ENCODE measurements at places on chromosomes 3 and 15.

GRCh38 chr3:106381939-106382335, 513.1 kb upstream of the CBLB start:
- no peak for DNase-seq

GRCh38 chr15:96457841-96458240, 127.3 kb downstream of the NR2F2 start:
- no peak for DNase-seq

GRCh38 chr15:88032787-88033186, 223.8 kb downstream of the NTRK3 start:
- DNase-seq: no peak

GRCh38 chr3:141738891-141739363, 829 bp downstream of the RNF7 start:
- peak; percentile 45 for DNase-seq

DNA sequence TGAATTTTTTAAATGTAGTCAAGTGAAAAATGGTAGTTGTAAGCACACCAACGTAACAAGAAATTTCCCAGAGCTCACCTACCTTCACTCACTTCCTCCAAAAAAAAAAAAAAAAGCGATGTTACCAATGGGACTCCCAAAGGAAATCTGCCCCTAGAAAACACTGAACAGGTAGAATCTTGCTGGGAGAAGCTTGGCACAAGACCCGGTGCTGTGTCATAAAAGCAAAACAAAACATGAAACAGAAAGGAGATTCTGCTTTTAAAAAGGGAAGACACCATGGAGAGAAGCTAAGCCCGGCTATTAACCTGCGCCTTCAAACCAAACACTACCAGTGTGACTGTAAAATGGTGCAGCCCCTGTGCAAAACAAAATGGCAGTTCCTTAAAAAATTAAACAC, 40.5 kb downstream of the PGPEP1L start:
- no peak for DNase-seq

DNA sequence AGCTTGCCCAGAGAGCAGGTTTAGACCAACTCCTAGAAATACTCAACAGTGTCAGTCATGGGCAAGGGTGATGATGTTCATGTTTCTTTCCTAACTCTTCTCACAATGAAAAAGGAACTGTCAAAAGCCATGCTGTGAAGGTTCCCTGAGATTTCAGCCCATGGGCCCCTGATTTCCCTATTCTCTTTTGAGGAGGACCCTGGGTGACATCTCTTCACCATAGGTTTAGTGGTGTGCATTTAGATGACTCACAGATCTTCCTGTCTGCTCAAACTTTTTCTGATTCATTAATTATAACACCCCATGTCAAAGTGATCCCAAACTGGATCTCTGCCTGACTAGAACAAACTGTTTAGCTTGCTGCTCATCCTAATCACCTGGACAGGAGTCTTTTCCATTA, 108.0 kb downstream of the BBX start:
- no peak for DNase-seq

GRCh38 chr3:196889844-196890708, 22.4 kb downstream of the SENP5 start:
- DNase-seq: no peak
